Upper lobe of right lung (tissue), 1 donor: ENCODE measurements at places on chromosomes 5 and 9. TPM values are rescaled to one million over a fixed set of nuclear protein-coding genes. Genes with fewer than 3 reads are reported as not detected.

- no peak for DNase-seq
Measured at GRCh38 chr9:12702160-12702758, 9.1 kb downstream of the TYRP1 start.

- DNase-seq = no peak
Measured at GRCh38 chr5:78511121-78511906, 137.3 kb downstream of the LHFPL2 start.

- DNase-seq = no peak
Measured at GRCh38 chr9:90107040-90107725, 502.4 kb downstream of the GADD45G start.

GRCh38 chr9:82781921-82782392 lies 281.0 kb downstream of the RASEF start:
- DNase-seq = no peak

DNA sequence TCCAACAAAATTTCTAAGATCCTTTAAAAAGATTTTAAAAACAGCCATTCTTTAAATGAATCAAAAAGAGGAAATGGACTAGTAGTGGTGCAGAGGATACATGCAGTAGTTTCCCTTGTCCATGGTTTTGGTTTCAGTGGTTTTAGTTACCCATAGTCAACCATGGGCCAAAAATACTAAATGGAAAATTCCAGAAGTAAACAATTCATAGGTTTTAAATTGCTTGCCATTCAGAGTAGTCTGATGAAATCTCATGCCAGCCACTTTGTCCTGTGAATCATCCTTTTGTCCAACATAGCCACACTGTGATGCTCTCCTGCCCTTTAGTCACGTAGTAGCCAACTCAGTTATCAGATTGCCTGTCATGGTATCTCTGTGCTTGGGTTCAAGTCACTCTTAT lies 286.1 kb downstream of the ANXA1 start:
- no peak for DNase-seq

- no peak for DNase-seq
Measured at GRCh38 chr5:89395111-89395510, 512.1 kb upstream of the MEF2C start.

- DNase-seq = no peak
Measured at GRCh38 chr9:6552498-6553121, 92.9 kb downstream of the GLDC start.

GRCh38 chr9:133239533-133240090 lies 30.6 kb upstream of the OBP2B start:
- no peak for DNase-seq

DNA sequence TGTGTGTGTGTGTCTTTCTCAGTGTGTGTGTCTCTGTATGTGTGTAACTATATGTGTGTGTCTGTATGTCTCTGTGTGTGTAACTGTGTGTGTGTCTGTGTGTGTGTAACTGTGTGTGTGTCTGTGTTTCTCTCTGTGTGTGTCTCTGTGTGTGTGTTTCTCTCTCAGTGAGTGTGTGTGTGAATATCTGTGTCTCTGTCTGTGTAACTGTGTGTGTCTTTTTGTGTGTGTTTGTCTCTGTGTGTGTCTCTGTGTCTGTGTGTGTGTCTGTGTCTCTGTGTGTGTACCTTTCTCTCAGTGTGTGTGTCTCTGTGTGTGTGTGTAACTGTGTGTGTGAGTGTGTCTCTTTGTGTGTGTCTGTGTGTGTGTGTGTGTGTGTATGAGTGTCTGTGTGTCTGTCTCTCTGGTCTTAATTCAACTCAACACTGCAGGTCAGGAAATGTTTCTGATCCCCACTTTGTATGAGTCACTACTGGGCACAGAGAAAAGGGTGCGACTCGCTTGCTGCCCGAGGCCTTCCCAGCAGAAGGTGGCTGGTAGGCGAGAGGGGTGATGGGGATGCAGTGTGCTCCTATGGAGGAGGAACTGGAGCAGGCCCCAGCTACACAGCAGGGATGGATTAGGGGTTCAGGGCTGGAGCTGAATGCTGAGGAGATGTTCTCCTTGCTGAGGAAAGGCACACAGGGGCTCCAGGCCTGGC lies 52.1 kb downstream of the NSG2 start:
- DNase-seq = no peak

LCN15 gene
- not detected for total RNA-seq

PCDHA11 gene
- total RNA-seq = 0.38 TPM
